ENCODE measurements at places on chromosomes 4 and X. TPM values are rescaled to one million over a fixed set of nuclear protein-coding genes. Genes with fewer than 3 reads are reported as not detected.

DNA sequence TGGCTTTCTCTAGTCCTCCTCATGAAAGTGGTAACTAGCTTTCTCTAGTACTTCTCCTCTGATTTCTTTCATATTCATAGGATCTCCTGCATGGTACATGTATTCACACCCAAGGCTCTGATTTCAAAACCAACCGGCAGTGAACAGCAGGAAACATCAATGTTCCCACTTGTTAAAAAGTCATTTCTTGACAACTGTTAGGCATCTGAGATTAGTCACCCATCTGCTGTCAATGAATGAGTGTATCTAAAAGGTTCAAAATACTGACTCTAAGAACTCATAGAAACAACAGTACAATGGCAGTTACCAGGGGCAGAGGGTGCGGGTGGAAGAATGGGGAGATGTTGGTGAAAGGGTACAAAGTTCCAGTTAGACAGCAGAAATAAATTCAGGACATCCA lies 31.5 kb upstream of the PUDP start:
- no peak for DNase-seq

Gene SOX3
- total RNA-seq, result not detected

DNA sequence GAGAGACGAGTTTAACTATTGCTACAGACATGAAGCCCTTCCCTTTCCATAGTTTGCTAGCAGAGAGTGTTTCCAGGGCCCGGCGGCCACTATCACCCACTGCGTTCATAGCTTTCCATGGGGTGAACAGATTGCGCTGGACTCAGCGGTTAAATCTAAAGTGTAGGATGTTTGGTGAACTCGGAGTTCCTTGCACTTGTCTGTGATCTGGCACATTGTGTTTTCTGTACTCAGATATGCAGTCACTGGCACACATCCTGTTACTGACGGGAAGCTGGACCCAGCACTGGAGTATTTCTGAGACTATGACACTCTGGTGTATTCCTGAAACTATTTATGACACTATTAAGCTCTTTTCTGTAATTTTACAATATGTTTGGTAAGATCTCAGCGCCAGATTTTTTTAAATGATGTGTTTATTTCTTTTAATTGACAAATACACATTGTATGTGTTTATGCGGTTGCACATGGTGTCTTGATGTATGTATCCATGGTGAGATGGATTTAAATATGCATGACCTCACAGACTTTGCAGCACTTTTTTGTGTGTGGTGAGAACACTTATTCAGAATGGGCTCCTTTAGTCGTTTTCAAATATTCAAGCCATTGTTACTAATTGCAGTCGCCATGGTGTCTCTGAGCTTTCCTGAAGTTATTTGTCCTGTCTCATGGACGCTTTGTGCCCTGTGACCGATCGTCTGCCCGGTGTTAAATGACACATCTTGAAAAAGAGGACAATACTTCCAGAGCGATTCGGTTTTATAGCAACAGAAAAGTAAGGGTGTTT lies 14.1 kb downstream of the CD99 start:
- DNase-seq, result peak; percentile 27

DNA sequence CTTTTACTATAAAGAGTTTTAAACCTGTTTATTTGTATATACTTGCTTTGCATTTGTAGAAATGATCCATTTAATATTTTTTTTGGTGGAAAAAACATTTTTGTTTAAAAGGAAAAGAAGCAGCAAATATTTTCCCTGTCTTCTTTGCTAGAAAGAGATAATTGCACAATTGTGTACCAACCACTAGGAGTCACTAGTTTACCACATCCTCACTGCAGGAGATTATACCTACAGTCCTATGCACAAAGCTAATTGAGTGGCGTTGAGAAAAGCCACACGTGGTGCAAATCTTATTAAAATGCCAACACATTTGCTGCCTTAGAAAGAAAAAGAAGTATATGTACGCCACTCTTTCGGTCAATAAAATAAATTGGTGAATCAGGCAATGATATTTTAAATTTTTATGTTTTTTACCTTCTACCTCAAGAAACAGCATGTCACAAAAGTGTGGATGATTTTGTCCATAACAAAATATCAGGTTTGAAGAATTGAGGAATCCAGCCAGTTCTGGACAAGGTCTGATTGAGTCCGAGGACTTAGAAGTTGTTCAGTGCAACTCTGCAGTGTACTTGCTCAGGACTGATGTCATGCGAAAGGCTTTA lies 102.9 kb downstream of the GRXCR1 start:
- DNase-seq, result peak; percentile 76

GRCh38 chrX:28590396-28590795 lies 3.1 kb downstream of the IL1RAPL1 start:
- DNase-seq, result no peak

GRCh38 chrX:153765138-153766079 lies 1.4 kb downstream of the PLXNB3 start:
- DNase-seq, result no peak

GRCh38 chr4:48774760-48775710 lies 5.0 kb downstream of the FRYL start:
- DNase-seq, result peak; percentile 61

DNA sequence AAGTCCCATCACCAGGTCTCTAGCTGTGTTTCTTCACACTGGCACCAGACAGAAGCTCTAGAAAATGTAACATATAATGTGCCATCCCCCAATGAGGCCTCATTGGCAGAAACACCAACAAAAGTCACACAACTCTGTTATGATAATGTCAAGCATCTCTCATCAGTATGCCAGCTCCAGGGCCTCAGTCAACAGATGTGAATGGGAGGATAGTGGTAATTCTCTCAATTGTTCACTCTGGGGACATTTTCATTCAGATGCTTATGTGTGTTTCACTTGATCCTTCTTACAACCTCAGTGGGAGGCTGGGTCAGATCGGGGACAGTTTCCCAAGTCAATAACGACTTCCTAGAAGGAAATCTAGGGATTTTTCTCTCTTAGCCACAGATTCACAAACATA lies 57.5 kb upstream of the SCOC start:
- no peak for DNase-seq

Gene KLHL13
- 3.6 TPM for total RNA-seq

Gene TEX13B
- not detected for total RNA-seq

DNA sequence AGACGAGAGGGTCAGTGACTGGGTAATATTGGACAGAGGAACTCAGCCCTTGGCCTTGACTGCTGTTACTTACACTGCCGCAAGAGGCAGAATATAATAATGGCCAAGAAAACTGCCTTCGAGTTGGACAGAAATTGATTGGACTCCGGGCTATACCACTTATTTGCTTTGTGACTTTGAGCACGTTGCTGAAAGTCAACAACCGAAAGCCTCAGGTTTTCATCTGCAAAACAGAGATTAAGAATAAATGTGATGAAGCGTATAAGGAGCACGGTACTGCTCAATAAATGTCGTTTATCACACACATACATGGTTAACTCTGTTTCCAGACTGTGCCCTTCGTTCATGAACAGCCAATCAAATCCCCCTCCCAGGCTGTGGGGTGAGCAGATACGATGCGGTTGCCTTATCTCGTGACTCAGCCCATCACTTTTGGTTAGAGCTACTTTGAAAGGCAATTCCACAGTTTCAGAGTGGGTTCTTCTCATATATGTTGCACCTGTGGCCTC lies 91.6 kb downstream of the TSPAN7 start:
- DNase-seq, result no peak

Gene JCHAIN
- 77.5 TPM for total RNA-seq

Gene TMEM150C
- not detected for total RNA-seq

DNA sequence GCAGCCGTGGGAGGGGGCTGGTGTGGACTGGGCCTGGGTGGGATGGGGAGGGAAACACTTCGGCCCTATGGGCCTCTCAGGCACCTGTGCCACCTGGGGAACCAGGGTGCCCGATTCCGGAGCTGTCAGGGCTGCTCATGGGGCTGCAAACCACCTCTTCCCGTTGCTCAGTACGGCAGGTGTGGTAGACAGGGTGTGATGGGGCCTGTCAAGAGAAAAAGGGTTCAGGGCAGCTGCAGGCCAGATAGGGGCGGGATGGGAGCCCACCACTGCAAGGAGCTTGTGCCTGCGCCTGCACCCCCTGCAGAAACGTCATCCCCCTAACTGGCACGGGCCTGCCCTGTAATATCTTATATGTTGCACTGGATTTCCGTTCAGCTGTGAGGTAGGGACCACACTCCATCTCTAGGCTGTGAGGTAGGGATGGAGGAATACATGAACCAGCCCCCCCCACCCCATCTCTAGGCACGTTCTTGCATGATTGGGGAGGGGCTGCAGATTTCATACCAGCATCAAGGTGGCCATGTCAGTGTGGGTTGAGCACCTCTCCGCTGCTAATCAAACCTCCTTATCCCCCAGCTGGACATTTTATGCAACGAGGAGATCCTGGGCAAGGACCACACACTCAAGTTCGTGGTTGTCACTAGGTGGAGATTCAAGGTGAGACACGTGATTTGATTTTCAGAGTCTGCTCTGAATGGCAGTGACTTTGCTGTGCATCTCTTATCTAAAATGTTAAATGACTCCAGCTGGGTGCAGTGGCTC lies 59.0 kb downstream of the PCGF3 start:
- DNase-seq, result no peak

DNA sequence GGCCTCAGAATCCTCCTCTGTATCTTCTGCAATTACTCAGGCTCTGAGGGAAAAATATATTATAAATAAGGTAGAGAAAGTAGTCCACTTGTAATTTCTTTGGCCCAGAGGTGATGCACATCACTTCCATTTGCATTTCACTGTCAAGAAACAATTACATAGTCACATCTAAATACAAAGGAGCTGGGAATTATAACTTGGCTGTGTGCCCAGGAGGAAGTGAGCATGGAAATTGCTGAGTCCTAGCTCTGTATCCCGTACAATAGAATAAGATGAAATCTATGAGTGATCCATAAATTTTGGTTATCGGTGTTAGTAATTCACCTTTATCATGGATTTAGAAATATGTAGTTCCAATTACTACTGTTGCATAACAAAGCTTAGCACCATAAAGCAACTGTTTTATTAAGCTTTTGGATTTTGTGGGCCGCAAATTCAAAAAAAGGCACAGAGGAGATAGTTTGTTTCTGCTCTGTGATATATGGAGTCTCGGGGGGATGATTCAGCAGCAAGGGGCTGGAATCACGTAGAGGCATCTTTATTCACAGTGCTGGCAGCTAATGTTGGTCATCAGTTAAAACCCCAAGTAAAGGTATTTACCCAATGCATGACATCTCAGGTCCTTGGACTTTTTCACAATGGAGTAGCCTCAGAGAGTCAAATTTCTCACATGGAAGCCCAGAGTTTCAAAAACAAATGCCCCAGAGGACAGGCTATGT lies 241.4 kb upstream of the GALNT7 start:
- no peak for DNase-seq

Gene ITGB1BP2
- 2.7 TPM for total RNA-seq

DNA sequence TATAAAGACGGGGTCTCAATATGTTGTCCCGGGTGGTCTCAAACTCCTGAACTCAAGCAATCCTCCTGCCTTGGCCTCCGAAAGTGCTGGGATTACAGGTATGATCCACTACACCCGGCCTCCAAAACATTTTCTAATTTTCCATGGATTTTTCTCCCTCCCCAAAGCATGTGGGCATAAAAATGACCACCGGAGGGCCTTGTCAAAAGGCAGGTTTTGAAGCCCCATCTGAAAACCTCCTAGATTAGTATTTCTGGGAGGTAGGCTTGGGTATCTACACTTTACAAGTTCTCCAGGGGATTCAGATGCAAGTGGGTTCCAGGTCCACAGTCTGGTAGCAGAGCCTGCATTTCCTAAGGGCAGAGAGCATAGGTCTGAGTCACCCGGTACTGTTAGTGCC lies 1.4 kb upstream of the GPR173 start:
- DNase-seq, result no peak

DNA sequence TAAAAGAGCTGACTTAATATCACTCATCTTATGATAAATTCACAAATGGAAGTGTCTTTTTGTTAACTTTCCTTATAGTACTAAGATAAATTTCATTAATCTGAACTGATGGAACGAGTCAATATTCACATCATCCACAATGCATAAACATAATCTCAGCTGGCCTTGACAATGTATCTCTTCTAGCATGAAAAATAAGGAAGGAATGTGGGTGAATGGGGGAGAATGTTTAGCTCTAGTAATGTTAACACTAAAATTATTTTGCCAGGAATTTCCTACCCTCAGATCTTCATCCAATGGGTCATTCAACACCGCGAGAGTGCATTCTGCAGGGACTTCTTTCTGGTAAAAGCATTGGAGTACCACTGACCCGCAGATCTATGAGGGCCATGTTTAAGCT lies 15.8 kb downstream of the TRPC3 start:
- no peak for DNase-seq

GRCh38 chr4:41069257-41069656 lies 145.1 kb downstream of the APBB2 start:
- DNase-seq, result no peak

Gene XAGE2
- not detected for total RNA-seq

DNA sequence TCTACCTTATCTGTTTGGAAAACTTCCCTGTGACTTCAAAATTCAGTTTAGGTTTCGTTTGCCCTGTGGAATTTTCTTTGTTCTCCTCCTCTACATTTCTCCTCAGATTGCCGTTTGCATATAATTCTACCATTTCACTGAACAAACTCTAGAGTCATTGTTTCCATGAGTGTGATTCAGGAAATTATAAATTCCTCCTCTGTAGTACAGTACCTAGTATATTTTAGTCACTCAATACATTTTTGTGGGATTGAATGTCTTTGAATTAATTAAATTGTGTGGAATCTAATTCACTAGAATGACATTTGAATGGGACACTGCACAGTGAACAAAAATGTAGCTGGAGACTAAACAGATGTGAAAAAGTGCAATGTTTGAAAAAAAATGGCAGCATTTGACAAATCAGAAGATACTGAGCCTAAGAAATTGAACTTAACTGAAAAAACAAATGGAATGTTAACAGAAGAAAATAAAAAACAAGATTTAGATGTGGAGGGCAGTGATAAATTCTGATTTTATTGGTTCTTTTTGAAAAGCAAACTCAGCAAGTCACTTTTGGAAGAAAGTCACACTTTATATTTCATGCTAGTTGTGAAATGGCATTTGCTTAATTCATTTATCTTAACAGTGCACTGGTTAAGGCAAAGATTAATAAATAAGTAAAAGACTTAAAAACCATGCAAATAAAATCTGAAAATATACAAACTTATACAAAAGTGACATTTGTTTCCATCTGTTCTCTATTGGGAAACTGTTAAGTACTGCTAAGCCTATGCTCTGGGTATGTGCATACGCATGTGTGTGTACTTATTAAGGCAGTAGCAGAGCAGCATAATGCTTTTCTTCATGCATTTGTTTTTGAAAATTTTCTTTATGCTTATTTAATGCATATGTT lies 512.3 kb downstream of the FAT4 start:
- no peak for DNase-seq

Gene TLR10
- total RNA-seq, result 48.5 TPM

DNA sequence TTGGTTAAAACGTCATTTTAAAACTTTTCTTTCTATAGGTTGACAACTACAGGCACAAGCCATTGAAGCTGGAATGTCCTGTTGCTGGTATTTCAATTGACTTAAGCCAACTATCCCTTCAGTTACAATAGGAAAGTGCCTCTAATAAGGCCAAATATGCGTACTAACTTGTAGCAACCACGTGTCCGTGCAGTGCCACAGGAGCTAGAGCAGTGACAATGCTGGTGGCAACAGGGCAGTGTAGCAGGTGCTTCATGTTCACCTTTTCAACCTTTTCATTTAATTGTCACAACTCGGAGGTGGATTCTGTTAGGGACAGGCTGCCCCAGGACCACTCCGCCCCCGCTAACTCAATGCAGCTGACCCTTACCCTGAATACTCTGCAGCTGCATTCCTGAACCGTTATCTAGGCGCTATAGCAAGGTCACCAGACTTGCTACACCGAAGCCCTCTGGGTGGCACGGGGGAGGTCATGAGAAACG lies 37.7 kb downstream of the ERVMER34-1 start:
- DNase-seq, result peak; percentile 52

- DNase-seq, result peak; percentile 85
Measured at GRCh38 chrX:136909706-136910564, 29.4 kb upstream of the RBMX start.

Gene PITX2
- total RNA-seq, result not detected

Gene AMTN
- not detected for total RNA-seq
